Smooth muscle cell of trachea (primary cell): ENCODE measurements at places on chromosomes 11 and 22. TPM values are rescaled to one million over a fixed set of nuclear protein-coding genes. Genes with fewer than 3 reads are reported as not detected.

Gene JAML
- total RNA-seq: not detected in 2 replicates

Gene CHST1
- 0.15 and 0.17 TPM in 2 replicates for total RNA-seq

Gene SERPINH1
- total RNA-seq: 1,051 and 1,589 TPM in 2 replicates

Gene MISFA
- total RNA-seq: 0.50 and 0.58 TPM in 2 replicates

Gene MUC2
- total RNA-seq: not detected in 2 replicates

Gene TRIM51
- not detected in 2 replicates for total RNA-seq

Gene TUBA8
- total RNA-seq: 0.66 TPM in 1 of 2 replicates, not detected in the other

Gene BEST1
- 3.2 and 13.1 TPM in 2 replicates for total RNA-seq
